ENCODE measurements at places on chromosomes 4 and X.

DNA sequence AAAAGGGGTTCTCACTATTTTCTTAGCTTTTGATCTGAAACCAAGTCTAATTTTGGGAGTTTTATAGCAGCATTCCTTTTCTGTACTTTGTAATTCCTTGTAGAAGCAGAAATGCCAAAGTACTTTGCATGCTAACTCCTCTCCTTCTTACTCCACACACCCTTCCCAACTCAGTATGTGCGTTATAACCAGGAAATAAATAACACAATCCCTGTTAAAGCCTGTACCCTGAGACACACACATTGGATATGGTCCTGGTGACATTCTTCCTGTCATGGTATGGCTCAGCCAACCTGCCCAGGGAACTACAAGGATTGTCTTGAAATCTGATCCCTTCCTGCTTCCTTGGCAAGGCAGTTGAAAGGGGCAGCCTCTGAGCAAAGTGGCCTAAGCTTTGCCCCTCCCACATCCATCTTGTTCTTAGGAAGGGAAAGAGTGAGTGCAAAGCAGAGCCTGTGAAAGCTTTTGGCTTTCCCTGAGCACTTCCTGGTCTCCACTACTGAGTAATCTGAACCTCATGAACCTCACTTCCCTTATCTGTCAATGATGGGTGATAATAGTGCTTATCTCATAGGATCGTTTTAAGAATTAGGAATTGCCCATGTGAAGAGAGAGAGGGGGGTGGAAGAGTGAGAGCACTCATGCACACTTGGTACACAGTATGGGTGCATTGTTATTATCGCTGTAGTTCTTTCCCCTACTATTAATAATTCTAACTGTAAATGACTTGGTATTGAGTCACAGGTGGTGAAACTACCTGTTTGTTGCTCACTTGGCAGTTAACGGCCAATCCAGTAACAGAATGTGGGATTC lies 109.3 kb downstream of the AFF2 start:
- no peak for DNase-seq
- H3K4me3 ChIP-seq = no peak overlapping the region
- H3K27me3 ChIP-seq = no peaks in the 10 kb centered on the region
- H3K4me1 ChIP-seq = no peaks in the 10 kb centered on the region
- no peaks in the 10 kb centered on the region for H3K36me3 ChIP-seq

DNA sequence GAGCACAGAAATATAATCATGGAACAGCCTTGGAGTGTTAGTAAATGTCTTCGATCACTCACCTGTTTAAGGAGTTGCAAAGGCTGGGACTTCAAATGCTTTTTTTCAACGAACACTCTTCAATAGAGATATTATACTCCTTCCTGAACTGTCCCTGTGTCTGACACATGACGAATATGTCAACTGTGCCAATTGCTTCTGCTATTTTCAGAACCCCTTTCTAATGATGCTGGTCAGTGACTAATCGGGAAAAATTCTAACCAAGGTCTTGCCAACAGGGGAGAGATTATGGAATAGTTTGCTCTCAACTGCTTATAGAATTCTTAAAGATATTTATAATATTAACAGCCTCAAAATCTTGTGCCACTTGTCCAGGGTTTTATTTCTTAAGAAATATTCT lies 8.5 kb upstream of the KLHL34 start:
- H3K4me1 ChIP-seq = no peaks in the 10 kb centered on the region
- DNase-seq = no peak
- no peak overlapping the region for H3K27ac ChIP-seq
- no peaks in the 10 kb centered on the region for H3K36me3 ChIP-seq
- no peak overlapping the region for H3K4me3 ChIP-seq

- no peak overlapping the region for H3K27ac ChIP-seq
- no peaks in the 10 kb centered on the region for H3K27me3 ChIP-seq
- H3K4me3 ChIP-seq = no peak overlapping the region
- no peaks in the 10 kb centered on the region for H3K36me3 ChIP-seq
These were observed 48.2 kb upstream of the H2AZ1 start for GRCh38 chr4:99998062-99998867.

DNA sequence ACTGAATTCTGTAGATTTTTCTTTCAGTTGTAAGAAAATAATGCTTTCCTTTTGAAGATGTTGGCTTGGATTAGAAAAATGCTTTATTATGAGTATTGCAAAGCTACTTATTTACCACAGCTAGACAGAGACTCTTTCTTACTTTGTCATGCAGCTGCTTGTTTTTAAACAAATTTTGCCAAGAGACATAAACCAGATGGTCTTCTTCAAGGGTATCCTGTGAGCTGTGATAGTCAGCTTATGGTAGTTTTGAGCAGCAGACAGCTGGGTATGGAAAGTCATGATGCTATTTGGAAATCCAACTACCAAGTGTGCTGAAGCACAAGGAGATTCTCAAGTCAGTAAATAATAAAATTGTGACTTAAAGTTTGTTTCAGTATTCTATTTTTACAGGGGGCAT lies 941.5 kb downstream of the DMD start:
- no peak overlapping the region for H3K4me3 ChIP-seq
- H3K27me3 ChIP-seq = no peaks in the 10 kb centered on the region
- H3K4me1 ChIP-seq = no peaks in the 10 kb centered on the region
- H3K27ac ChIP-seq = no peak overlapping the region
- DNase-seq = no peak

DNA sequence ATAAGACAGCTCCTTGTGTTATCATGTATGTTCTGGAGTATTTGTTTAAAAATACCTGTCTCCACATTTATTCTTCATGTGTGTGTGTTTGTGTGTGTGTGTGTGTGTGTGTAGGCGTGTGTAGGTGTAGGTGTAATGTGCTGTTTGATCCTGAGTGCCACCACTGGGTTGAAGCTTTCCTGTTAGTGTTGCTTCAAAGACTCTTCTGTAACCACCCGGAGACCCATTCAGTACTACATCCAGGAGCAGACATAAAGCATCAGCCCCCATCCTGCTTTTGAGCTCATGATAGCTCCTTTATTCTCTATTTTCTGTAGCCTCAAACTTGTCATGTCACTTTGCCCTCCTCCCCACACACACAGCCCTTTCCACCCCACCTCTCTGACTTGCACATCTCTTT lies 3.0 kb upstream of the ZDHHC9 start:
- H3K4me3 ChIP-seq = no peak overlapping the region
- no peaks in the 10 kb centered on the region for H3K27me3 ChIP-seq
- DNase-seq = no peak
- H3K36me3 ChIP-seq = no peaks in the 10 kb centered on the region

DNA sequence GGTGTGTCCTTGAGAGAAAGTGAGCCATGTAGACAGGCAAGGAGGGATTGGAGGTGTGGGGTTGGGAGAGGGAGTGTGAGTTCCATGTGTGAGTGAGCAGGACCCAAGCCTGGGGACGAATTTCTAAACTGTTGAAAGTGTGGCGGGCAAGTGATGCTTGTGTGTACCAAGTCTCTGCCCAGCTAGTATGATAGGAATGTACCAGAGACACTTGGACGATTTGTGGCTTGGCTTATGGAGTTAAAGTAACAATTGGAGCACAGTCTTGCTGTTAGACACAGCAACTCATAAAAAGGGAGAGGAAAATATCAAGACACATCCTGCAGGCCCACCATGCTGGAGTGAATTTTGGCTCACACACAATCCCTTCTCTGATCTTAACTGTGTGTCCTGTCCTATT lies 8.5 kb downstream of the PTTG2 start:
- peaks cover 17% of the 10 kb centered on the region for H3K4me1 ChIP-seq
- no peaks in the 10 kb centered on the region for H3K36me3 ChIP-seq
- DNase-seq = no peak
- no peak overlapping the region for H3K27ac ChIP-seq
